Forelimb muscle (tissue), 1 donor: ENCODE measurements at places on chromosomes 2 and 18. TPM values are rescaled to one million over a fixed set of nuclear protein-coding genes. Genes with fewer than 3 reads are reported as not detected.

GRCh38 chr2:71901466-71901865, 246.2 kb downstream of the CYP26B1 start:
- DNase-seq = no peak

GRCh38 chr2:202635428-202636212, 851 bp downstream of the FAM117B start:
- DNase-seq = no peak

DNA sequence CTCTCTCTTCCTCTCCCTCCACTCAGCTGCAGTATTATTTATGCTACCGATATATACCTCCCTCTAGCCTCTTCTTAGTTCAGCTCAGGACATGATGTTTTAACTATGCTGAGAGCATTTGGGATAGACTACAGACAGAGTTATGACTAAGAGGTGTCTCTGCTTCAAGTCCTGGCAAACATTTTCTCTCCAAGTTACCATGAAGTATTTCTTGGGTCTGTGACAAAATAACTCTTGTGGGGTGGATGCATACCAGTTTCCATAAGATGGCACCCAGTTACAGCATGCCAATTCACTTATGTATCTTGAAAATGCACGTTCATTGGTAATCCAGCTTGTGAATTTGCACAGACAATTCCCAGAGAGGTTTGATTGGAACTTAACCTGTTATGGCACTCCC, 737.6 kb downstream of the SLC4A3 start:
- no peak for DNase-seq

- no peak for DNase-seq
These were observed 46.4 kb upstream of the SPTBN1 start for GRCh38 chr2:54409752-54410151.

PARD6G gene
- 5.2 TPM for polyA plus RNA-seq

FOXD4L1 gene
- 1.6 TPM for polyA plus RNA-seq

- no peak for DNase-seq
These were observed 116.1 kb upstream of the ZNF516 start for GRCh38 chr18:76610933-76611749.

GRCh38 chr18:28794459-28795245, 617.7 kb upstream of the CDH2 start:
- no peak for DNase-seq

UGP2 gene
- polyA plus RNA-seq = 271 TPM
